Testis (tissue), 5 donors: ENCODE measurements at places on chromosomes 6 and 20.

- DNase-seq = no peak
Measured at GRCh38 chr6:79657238-79657637, 26.1 kb downstream of the SH3BGRL2 start.

DNA sequence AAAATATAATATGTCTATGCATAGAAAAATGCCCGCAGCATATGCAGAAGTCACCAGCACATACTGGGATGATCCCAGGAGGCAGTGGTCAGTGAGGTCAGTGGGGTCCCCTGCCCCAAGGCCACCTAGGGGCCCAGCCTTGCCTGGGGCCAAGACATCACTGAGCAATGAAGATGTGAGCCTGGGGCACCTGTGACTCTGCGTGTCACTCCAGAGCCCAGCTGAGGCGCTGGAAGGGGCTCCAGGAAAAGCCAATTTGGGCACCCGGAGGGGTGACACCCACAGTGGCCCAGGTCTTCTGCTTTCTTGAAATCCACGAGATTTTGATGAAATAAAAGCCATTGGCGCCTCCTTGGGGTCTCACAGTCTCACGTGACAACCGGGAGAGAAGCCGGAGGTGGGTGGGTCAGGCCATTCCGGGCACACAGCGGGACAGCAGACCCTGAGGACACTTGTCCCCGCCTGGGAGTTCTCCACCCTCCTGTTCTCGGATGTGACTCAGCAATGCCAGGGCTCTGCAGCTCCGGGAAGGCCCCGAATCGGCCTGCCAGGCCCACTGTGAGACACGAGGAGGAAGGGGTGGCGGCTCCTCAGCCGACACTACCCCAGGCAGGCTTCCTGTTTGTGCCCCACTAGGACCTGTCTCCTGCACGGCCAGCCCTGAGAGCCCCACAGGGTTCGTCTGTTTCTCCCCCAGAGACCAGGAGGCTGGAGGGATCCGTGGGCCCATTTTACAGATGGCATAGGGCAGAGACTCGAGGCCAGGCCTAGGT lies 24.4 kb upstream of the SLCO4A1 start:
- no peak for DNase-seq

- DNase-seq = no peak
Measured at GRCh38 chr6:150169609-150170008, 26.8 kb downstream of the PPP1R14C start.

GRCh38 chr6:161038229-161039031 lies 46.9 kb downstream of the MAP3K4 start:
- DNase-seq = no peak

DNA sequence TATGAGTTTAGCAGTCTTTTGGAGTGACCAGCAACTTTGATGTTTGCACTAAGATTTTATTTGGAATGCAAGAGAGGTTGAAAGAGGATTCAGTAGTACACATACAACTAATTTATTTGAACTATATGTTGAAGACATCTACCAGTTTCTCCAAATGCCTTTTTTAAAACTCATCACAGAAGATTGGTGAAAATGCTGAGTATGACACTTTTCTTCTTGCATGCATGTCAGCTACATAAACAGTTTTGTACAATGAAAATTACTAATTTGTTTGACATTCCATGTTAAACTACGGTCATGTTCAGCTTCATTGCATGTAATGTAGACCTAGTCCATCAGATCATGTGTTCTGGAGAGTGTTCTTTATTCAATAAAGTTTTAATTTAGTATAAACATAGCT lies 13.9 kb downstream of the GJA1 start:
- DNase-seq = no peak

DNA sequence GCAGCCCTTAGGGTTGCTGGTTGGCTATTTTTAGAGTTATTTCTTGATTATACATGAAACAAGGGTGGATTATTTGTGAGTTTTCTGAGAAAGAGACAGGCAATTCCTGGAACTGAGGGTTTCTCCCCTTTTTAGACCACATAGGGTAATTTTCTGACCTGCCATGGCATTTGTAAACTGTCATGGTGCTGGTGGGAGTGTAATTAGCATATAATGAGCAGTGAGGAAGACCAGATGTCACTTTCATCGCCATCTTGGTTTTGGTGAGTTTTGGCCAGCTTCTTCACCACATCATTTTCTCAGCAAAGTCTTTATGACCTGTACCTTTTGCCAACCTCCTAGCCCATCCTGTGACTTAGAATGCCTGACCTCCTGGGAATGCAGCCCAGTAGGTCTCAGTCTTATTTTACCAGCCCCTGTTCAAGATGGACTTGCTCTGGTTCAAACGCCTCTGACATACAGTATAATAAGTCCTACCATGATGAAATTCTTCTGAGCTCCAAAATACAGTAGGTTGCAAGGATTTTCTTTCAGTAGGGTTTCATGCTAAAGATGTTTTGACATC lies 117.1 kb downstream of the ISM1 start:
- no peak for DNase-seq

DNA sequence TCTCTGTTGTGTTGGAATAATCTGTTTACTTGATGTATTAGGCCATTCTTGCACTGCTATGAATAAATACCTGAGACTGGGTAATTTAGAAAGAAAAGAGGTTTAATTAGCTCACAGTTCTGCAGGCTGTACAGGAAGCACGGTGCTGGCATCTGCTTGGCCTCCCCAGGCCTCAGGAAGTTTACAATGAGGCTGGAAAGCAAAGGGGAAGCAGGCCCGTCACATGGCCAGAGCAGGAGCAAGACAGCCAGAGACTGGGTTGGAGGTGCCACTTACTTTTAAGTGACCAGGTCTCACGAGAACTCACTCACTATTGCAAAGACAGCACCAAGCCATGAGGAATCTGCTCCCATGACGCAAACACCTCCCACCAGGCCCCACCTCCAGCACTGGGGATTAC lies 50.6 kb upstream of the FUCA2 start:
- DNase-seq = no peak

- no peak for DNase-seq
Measured at GRCh38 chr6:32614366-32615081, 22.7 kb upstream of the HLA-DQA1 start.

- DNase-seq = no peak
Measured at GRCh38 chr20:609371-609964, 641 bp downstream of the TCF15 start.

DNA sequence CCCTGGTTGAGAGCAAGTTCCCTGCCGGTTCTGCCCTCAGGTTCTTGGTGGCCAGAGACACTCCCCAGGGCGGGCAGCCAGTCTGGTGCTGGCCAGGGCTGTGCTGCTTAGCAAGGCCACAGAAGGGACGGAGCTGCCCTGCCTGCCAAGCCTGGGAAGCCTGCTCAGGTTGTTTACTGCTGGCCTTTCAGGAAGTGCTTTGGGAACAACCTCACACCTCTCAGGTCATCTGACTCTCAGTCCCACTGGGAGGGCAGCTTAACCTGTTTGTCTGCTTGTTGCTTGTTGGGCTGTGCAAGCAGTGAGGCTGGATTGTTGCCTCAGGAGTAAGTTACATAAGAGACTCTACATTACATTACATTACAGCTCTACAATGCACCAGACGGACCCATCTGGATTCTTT lies 75.8 kb upstream of the AFDN start:
- DNase-seq = peak; percentile 68

DNA sequence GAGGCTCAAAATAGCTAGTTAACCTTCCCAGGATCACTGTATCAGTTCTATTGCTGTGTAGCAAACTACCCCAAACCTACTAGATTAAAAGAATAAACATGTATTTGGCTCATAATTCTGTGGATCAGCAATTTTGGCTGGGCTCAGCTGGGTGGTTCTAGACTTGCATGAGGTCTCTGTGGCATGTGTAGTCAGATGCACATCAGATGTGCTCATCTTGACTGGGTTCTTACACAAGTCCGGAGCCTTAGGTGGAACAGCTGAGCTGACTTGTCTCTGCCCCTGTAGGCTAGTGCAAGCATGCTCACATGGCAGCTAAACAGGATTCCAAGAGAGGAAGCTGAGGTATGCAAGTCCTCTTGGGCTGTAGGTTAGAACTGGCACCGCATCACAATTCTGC lies 173.2 kb upstream of the PRND start:
- no peak for DNase-seq

DNA sequence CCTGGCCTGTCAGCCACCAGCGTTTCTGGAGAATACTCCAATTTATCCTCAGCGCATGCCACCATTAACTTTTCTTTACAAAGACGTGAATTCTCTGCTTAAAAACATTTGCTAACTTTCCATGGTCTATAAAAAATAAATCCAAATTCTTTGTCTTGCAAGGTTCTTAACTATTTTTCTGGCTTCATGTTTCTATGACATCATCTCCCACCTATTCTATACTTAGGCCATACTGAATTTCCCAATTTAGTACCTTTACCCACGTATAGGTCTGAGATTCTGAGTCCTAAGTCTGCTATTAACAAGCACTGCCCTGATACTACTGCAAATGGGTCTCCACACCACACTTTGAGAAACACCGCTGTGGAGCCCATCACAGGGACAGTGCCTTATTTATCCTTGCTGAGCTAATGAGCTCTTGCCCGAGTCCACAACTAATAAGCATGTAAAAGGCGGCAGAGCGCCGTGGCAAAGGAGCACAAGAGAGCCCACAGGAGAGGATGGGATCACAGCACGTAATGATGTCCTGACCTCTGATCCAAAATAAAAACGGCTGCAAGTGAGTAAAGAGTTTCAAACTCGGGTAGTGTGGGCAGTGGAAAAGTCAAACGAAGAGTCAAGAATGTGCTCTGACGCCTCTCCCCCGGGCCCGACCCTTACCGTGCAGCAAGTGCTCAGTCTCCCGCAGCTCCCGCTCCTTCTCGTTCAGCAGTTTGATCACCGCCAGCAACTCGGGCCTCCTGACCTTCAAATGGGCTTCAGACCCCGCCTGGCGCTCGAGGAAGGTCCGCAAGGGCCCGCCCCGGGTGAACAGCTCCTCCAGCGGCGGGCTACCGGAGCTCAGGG lies 519 bp downstream of the MTRF1L start:
- no peak for DNase-seq

DNA sequence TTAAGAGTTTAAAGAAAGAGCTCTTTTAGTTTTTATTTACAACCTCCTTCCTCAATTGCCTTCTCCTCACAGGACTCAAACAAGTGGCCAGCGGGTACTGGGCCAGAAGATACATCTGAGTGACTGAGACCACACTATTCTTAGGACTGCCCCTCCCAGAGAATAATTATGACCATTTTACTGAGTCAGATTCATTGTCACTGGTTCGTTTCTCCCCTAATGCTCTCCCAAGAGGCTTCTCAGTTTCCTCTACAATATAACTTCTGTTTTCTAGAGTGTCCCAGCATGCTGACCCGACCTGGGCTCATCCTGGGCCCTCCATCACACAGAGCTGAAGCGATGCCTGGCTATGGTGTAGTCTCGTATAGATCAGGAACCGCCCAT lies 279.9 kb downstream of the CD83 start:
- no peak for DNase-seq

DNA sequence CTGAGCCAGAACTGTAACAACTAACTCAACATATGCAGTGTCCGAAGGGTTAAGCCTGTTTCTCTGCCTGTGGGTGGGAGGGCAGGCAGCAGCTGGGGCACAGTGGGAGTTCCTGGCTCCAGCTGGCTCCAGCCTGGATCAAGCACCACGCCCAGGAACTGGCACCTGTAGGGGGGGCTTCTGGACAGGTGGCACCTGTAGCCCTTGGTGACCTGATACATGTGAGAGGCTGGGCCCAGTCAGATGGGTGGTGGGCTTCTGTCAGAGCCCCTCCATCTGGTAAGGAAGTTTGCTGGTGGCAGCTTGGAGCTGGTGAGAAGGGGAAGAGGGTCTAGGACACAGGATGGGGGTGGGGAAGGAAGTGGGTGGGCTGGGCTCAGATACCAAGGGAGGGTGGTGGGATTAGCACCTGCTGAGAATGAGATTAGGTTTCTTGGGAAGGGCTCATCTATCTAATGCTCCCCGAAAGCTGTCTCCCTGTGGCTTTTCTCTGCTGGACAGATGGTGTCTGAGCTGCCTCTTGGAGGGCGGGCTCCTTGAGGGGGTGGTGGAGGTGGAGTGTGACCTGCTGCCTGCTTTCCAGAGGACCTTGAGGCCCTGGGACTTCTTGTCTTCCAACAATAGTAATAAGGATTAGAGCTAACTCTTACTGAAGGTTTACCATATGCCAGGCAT lies 28.5 kb downstream of the BCL2L1 start:
- no peak for DNase-seq

DNA sequence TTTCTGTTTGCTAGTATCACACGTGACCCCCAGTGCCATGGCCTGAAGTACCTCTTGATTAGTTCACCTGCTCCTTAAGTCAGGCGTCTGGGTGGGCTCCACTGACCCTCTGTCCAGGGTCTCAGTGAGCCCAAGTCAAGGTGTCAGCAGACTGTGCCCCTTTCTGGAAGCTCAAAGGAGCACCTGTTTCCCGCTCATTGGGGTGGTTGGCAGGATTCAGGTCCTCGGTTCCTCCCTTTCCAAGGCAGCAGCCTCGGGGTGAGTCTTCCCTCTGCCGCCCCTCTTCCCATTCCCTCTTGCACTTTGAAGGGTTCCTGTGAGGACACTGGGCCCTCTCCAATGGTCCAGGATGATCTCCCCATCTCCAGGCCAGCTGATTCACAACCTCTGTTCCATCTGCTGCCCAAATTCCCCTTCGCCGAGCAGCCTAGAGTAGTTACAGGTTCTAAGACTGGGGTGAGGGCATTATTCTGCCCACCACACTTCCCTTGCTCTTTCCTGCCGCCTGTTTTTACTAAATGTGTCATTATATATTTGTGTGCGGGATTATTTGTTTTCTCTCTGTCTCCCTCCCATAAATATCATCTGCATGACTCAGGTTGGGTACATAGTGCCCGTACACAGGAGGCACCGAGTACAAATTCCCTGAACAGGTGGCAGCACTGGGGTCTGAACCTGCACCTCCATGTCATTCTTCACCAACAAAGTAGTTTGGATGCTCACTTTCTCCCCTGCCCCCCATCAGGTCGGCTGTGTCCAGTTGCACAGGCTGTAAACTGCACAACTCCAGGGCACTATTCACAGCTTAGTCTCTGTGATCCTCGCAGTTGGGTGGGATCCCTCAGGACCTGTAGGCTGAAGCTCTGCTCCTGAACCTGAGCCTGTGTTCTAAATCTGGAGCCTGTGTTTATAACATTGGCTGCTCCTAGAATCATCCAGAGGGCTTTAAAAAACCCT lies 58.5 kb downstream of the RBM38 start:
- DNase-seq = no peak

DNA sequence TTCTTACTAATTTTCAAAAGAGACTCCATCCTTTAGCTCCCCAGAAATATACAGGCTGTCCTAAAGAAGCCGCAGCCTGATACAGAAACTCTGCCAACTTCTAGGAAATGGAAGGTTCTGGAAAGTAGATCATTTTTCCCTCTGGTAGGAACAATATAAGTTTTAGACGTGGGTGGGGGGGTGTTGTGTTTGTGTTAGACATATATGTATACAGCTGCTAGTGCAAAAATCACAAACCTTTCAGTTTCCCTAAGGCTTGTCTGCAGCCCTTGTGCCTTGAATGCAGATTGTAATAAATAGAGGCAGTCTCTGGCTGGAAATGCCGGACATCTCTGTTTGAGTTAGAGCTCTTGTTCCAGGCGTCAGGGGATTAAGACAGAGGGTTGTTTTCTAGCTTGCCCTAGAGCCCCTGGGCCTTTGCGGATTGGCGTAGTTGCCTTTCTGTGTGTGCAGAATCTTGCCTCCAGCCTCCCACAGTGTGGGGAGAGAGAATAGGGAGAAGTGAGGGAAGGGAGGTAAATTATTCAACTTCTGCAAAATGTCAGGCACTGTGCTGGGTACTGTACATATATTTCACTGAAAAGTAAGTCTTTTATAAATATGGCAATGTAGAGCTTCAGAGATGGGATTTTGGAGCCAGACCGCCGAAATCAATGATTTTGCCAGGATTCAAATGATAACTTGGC lies 269.7 kb downstream of the PRL start:
- no peak for DNase-seq
